Glomerular endothelial cell (primary cell): ENCODE measurements at places on chromosomes 7 and 10. TPM values are rescaled to one million over a fixed set of nuclear protein-coding genes. Genes with fewer than 3 reads are reported as not detected.
A peak's percentile ranks its signal among the peaks of the same experiment; 100 is the strongest.

DNA sequence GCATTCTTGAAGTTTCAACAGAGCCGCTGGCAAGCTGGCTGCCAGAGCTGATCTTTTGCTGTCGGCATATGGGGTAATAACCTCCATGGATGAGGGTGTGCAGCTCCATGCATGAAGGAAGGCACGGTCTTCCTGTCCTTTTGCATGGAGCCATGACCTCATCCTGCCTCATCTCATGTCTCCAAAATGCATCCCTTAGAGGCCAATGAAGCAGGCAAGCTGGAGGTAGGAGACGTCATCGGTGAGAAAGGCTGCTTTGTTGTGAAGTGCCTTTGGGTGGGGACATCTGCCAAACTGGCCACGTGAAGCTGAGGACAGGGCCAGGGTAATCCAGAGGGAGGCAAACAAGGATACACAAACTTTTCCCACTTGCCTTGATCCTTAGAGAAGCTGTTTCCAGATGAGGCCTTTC lies 161.5 kb upstream of the TBX20 start:
- no peak for DNase-seq

DNA sequence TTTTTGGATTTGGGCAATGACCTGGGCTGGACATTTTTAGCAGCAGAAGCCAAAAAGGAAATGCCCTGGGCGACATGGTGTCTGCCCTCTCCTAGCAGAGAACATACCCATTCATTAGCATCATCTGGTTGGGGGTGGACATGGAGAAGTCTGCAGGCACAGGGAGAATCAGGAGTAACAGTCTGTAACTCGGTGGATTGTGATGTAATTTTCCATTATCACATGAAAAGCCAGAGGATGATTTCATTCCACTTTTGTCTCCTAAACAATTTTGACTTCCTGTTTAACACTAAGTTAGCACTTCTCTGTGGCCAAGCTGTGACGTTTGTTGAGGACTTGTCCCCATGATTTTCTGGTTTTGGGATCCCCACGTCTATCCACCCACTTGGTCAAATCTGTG lies 153.8 kb upstream of the HABP2 start:
- DNase-seq, result no peak

DNA sequence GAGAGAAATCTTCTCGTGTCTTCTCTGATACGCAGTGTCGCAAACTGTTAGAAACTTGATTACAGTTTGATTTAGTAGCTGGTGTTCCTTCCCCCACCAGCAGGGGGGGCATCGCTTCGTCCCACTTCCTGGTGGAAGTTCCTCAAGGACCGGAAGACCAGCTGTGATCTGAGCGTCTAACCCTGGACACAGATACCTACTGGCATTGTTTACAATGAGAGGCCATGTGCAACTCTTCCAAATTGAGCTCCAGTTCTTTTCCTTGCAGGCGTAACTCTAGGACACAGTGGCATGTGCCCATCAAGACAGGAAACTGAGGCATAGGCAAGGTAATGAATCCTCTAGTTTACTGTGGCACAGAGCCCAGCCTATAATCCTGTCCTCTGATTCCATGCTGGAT lies 219.0 kb downstream of the CCDC3 start:
- peak; percentile 37 for DNase-seq

DNA sequence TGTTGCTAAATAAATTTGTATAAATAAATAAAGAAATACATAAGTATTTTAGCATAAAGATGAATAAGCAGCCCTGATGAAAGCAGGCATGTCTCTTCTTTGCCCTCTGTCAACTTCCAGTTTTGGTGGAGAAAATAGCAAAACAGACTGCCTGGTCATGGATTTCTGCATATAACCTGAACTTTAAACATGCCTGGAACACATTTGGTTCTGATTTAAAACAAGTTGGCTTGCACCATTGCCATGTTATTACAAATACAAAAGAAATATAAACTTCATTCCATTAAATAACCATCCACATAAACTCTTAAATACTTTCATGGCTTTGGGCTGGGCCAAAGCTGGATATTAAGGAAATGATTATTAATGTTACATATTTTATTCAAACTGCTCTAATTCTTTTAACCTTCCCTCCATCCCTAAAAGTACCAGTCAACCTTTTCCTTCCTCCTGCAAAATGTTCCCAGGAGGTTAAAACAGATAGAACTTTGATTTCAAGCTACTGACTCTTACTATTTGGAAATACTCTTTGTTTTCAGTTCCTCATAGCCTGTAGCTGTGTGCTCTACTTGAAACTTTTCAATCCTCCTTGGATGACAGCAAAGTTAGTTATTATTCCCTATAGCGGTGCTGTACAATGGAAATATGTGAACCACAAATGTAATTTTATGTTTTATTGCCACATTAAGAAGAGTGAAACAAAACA lies 96.3 kb downstream of the BICC1 start:
- no peak for DNase-seq

- DNase-seq, result no peak
Measured at GRCh38 chr7:103059471-103059870, 15.1 kb downstream of the FBXL13 start.

GRCh38 chr10:14604181-14605142 lies 170.2 kb downstream of the FAM107B start:
- no peak for DNase-seq

GRCh38 chr10:127834221-127834620 lies 58.5 kb downstream of the CLRN3 start:
- DNase-seq, result no peak

GRCh38 chr7:69622014-69622835 lies 23.9 kb downstream of the AUTS2 start:
- DNase-seq, result no peak

DNA sequence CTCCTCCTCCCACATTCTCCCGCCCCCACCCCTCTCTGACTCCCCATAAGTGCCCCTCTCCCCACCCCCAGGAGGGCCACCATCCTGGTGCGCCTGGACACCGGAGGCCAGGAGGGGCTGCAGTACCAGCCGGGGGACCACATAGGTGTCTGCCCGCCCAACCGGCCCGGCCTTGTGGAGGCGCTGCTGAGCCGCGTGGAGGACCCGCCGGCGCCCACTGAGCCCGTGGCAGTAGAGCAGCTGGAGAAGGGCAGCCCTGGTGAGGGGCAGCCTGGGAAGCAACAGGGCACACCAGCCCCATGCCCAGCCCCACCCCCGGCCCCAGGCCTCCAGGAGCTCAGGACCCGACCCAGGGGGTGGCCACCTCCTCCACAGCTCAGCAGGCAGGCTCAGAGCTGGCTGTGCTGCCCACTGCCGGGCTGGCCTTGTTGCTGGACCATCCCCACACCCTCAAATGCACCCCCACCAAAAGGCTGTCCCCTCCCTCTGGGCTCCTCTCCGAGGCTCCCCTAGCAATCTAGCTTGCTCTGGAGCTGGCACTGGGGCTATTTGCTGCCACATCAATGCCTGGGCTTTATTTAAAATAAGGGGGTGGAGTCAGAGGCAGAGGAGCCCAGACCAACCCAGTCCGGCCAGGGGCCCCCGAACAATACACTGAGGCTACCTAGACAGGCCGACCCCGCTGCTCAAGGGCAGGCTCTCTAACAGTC lies 14.8 kb downstream of the ATG9B start:
- no peak for DNase-seq

GRCh38 chr10:108632144-108632543 lies 1291.2 kb downstream of the XPNPEP1 start:
- no peak for DNase-seq

DNA sequence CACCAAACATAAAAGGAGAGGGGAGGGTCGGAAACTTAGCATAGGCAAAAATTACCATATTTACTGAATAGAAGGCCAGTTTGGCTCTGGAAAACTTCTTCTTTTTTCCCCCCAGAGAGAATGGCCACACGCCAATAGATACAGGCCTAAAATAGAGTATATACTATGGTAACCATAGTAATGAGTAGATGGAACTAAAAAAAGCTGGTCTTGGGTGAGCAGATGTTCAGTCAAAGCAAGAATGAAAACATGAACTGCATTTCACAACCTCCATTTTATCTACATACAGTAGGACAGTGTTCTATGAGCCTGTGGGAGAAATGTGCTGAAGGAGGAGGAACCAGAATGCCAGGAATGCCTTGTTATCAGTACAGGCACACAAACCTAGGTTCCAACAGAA lies 141.7 kb upstream of the SEMA3A start:
- DNase-seq, result no peak

DNA sequence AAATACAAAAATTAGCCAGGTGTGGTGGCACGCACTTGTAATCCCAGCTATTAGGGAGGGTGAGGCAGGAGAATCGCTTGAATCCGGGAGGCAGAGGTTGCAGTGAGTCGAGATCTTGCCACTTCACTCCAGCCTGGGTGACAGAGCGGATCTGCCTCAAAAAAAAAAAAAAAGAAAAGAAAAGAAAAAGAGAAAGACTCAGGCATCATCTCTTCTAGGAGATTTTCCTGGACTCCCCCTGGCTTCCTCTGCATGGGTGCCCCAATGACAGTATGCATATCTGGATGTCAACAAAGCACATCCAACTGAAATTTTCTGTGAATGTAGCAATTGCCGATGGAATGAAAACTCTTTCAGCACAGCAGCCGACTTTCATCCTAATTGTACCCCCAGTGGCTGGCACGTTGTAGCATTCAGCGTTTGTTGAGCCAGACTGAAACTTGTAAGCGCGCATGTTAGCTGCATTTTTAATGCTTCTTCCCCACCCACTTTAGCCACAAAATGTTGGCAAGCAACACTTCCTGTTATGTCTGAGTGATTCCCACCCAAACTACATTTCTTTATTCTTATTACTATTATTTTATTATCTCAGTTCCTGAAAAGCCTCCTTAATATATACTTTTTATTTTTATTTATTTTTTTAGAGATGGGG lies 70.2 kb downstream of the PRTFDC1 start:
- DNase-seq, result no peak

- DNase-seq, result no peak
Measured at GRCh38 chr7:77649716-77650349, 46.4 kb upstream of the RSBN1L start.

FRMPD2 gene
- 0.24 TPM in 1 of 2 replicates, not detected in the other for total RNA-seq

SCRN1 gene
- 113 and 124 TPM in 2 replicates for total RNA-seq
